ENCODE measurements at places on chromosomes 1 and 21.

GRCh38 chr1:219465212-219466093 is 147.5 kb downstream of the ZC3H11B start:
- DNase-seq = no peak

GRCh38 chr1:17565461-17566252 is 26.2 kb downstream of the ARHGEF10L start:
- DNase-seq = no peak

- no peak for DNase-seq
These were observed 1.0 kb upstream of the SFN start for GRCh38 chr1:26861889-26862378.

GRCh38 chr1:184691719-184692324 is 62.8 kb downstream of the EDEM3 start:
- no peak for DNase-seq

- no peak for DNase-seq
These were observed 2.0 kb downstream of the MPZL1 start for GRCh38 chr1:167723707-167724323.

GRCh38 chr1:216466162-216466801 is 43.0 kb upstream of the USH2A start:
- DNase-seq = no peak

DNA sequence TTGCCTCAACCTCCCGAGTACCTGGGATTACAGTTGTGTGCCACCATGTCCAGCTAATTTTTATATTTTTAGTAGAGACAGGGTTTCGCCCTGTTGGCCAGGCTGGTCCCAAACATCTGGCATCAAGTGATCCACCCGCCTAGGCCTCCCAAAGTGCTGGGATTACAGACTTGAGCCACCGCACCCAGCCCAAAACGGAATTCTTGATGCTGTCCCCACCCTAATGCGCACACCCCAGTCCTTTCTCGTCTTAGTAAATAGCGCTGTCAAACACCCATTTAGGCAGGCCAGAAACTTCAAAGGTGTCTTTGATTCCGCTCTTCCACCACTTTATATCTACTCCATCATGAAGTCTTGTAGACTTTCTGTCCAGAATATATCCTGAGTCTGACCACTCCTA is 35.1 kb downstream of the ITSN1 start:
- no peak for DNase-seq

DNA sequence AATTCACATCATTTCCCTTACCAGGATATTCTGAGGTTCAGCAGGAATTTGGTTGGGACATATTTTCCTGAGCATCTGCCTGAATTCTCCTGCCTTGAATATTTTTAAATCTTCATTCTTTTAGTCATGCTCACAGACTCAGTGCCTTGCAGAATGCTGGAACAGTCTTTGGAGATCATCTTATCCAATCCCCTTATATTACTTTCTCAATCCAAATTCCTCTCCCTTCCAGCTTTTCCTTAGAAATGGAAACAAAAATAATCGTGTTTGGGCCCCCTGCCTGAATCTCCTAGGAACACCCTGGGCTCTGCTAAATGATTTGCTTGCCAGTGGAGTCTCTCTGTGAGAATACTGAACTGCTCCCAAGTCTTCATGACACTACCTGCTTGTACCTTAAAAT is 38.4 kb downstream of the LHX8 start:
- DNase-seq = no peak

- DNase-seq = no peak
These were observed 78.9 kb downstream of the MAP3K21 start for GRCh38 chr1:233406339-233406960.

DNA sequence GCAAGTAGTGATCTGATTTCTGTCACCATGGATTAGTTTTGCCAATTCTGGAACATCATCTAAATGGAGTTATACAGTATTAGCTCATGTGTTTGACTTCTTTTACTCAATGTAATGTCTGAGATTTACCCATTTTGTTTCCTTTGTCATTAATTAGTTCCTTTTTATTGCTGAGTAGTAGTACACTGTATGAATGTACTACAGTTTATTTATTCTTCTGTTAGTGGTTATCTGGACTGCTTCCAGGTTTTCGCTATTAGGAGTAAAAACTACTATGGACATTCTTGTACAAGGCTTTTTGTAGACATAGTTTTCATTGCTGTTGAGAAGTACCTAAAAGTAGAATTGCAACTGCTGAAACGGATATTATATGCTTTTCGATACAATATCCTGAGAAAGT is 14.1 kb downstream of the SUCO start:
- DNase-seq = no peak

GRCh38 chr1:166282391-166283137 is 115.8 kb upstream of the FAM78B start:
- DNase-seq = no peak

DNA sequence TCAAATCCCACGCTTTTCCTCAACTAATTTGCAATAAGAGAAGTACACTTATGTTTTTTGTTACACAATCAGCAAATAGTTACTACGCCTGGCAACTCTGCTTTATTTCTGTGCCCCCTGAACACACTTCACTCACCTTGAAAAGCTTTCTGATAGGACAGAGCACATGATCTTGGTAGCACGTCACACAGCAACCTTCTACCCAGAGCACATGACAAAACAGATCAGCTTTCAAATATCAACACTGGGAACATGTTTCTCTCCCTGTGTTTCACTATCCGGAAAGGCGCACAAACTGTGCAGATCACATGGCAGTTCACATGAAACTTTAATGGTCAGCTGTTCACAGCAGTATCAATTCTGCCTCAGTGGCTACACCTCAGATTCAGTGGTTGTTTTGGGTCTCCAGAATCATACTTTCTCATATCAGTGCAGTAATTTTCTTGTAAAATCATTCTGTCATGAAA is 2.2 kb downstream of the SLC19A2 start:
- DNase-seq = no peak

DNA sequence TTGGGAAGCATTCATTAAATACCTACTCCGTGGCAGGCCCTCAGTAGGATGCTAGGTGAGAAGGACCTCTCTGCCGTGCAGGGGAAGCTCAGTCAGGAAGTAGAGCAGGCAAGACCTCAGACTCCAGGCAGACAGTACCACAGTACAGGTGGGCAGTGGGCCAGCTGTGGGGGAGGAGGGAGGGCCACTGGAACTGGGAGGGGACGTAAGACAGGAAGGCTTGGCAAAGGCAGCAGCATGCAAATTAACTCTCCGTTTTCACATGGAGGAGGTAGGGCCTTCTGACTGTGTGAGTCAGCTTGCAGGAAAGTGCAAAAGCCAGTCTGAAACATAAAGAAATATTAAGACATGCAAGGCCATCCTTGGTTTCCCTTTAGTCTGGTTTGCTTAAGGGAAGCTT is 157.7 kb downstream of the TRIM33 start:
- DNase-seq = no peak

DNA sequence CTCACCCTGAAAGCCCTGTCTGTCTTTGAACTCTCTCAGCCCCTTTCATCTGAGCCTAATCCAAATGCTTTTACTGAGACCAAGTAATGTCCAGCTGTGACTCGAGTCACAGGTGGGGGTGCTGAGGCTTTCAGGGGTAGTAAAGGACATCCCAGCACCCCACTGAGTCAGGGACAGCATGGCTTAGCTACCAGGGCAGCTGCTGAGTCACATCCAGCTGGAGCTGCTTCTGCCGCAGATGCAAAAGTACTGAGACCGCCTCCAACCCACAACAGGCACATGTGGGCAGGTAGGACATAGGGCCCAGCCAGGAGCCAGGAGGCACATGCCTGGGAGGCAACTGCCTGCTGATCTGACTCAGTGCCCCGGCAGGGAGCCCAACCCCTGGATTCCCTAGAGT is 6.7 kb upstream of the VSIG8 start:
- no peak for DNase-seq

DNA sequence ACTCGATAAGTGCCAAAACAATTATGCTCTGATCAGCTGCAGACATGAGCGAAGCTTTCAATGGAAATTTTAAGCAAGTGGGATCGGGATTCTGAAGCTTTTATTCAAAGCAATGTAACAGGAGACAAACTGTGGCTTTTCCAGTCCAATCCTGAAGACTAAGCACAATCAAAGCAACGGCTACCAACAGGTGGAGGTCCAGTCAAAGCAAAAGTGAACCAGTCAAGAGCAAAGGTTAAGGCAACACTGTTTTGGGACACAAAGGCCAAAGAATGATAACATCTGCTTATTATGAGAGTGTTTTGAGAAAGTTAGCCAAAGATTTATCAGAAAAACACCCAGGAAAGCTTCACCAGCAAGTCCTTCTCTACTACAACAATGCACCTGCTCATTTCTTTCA is 170.1 kb downstream of the SEC16B start:
- DNase-seq = no peak

DNA sequence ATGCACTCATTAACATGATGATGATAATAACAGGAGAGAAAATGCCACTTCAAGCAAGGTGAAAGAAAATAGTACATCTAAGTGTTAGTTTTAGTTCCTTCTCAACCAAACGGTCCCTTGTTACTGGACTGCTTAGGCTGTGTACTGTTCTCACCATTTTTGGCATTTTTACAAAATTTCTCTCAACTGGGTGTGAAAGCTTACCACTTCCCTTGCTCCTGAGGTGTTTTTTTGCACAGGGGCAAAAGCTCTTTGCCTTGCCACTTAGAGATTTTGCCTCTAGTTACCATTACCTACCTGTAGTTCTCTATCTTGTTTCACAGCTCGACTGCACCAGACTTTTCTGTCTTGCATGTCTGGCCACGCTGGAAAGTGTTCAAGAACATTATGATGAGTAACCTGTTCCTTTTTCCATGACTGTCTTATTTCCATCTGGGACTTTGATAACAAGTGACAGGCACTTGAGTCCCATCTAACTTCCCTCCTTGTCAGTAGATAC is 10.7 kb downstream of the NEK7 start:
- DNase-seq = no peak

- no peak for DNase-seq
These were observed 3.9 kb downstream of the RPS6KC1 start for GRCh38 chr1:213054733-213055591.

GRCh38 chr1:37515185-37516034 is 844 bp upstream of the MEAF6 start:
- no peak for DNase-seq

DNA sequence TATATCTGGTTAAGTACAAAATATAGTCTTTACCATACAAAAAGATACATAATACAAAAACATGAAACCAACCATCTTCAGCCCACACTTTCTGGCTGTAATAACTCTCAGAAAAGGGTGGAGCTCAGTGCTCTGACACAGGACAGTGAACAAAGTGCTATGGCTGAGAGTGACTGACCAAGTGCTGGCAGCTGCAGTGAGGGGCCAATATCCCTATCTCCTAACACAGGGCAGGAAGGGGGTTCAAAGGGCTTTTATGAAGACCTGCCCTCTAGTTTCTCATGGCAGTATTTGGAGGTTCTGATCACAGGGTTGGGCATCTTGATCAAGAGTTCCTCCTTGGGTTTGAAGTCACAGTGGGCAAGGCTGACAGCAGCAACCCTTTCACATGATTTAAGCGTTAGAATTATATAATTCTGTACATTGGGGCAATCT is 3.9 kb downstream of the TXNIP start:
- DNase-seq = no peak

DNA sequence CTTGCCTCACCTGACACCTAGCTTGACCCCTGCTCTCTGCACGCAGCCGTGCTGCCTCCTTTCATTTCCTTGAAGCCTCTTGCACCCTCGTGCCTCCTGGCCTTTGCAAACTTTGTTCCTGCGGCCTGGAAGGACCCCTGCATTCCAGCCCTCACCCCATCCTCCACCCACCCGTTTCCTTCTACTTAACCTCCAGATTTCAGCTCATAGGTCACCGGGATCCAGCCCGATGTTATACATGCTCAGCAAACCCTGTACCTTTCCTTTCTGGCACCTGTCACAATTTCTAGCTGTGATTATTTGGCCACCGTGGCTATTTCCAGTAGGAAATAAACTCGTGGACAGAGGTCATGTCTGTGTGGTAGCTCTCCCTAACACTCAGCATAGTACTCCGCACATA is 4.5 kb downstream of the EDARADD start:
- DNase-seq = no peak
